ENCODE measurements at places on chromosomes 6 and 20.

DNA sequence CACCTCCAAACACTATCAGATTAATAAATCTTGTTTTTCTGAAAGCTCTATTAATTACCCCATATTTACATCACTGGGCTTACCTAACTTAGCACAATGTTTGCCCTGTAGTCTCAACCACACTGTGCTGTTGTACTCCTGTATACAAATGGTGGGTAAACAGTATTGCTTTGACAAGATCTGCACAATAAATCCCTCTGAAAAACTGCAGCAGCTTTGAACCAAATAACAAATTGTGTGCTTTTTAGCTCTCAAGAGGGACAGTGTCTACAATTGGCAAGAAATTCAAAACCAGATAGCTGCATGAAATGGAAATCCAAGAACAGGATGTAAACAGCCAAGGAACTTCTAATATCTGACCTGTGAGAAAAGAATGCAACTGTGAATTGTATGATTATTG lies 10.4 kb downstream of the KIF6 start:
- no peak for DNase-seq

- no peak for DNase-seq
Measured at GRCh38 chr6:19536838-19537237, 300.3 kb upstream of the ID4 start.

DNA sequence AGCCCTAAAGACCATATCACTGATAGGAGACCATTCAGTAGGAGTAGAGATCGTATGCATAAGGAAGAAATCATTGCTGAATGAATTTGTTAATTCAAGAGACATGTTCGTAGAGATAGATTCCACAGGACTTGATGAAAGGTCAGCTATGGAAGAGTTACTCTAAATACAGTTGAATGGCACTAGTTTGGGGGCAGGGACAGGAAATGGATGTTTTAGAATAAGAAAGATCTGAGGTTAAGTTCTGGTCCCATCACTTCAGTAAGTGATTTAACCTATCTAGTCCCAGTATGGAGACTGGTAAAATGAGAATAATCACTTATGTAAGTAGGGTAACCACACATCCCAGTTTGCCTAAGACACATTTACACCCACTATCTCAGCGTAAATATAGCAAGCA lies 2.9 kb upstream of the BFSP1 start:
- no peak for DNase-seq

GRCh38 chr6:26415791-26416190 lies 13.7 kb downstream of the BTN3A1 start:
- no peak for DNase-seq

DNA sequence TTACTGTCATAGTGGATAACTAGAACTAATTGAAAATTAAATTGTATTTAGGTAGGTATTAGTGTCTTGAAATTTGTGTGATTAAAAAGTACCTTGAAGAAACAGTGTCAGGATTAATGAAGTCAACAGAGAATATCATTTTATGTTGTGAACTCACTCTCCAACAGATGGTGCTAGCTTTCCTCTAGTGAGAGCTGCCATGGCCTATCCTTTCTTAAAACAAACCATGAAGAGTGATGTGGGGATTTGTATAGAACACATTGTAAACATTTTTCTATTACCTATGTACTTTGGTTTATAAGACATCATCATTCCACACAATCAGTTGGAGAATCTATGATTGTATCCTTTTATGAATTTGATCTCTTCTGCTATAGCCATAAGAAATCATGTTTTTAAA lies 4.8 kb upstream of the SRSF12 start:
- DNase-seq = no peak

GRCh38 chr20:24628985-24629384 lies 159.6 kb downstream of the SYNDIG1 start:
- no peak for DNase-seq

GRCh38 chr6:34189806-34190503 lies 44.1 kb upstream of the GRM4 start:
- DNase-seq = no peak

GRCh38 chr6:154909821-154910220 lies 85.3 kb upstream of the TIAM2 start:
- DNase-seq = no peak

DNA sequence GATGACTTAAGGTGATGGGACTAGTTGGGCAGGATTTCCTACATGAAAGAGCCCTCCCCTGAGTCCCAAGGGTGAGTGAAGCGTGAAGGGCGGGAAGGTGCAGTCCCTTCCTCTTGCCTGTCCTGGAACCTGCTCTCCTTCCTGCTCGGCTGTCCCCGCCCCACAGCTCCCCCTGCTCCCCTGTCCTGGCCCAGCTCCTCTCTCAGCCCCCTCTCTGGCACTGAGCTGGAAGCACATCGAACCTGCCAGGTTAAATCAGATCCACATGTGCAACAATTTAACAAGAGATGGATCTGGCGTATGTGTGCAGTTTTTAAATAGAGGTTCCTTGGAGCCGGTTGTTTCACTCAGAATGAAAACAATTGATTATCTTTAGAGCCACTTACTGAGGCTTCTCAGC lies 95.0 kb downstream of the LRFN2 start:
- no peak for DNase-seq

GRCh38 chr20:47127546-47127945 lies 229.0 kb downstream of the ZMYND8 start:
- no peak for DNase-seq

DNA sequence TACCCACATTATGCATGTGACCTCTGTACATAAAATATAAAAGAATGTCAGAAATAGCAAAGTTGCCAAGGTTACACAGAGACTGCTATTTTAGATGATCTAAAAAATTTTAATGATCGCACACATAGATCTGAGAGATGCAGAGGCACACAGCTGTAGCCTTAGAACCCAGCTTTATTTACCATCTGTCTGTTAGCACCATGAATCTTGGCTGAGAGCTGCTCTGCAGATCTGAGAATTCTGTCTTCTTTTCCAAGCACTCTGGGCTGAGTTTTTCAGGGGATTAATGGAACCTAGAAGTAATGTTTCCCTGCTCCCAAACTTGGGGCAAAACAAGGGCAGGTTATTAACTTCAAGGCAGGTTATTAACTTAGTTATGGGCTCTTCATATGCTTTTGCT lies 248.7 kb upstream of the JAG1 start:
- DNase-seq = no peak

- no peak for DNase-seq
Measured at GRCh38 chr20:1817577-1818211, 77.5 kb upstream of the SIRPA start.

DNA sequence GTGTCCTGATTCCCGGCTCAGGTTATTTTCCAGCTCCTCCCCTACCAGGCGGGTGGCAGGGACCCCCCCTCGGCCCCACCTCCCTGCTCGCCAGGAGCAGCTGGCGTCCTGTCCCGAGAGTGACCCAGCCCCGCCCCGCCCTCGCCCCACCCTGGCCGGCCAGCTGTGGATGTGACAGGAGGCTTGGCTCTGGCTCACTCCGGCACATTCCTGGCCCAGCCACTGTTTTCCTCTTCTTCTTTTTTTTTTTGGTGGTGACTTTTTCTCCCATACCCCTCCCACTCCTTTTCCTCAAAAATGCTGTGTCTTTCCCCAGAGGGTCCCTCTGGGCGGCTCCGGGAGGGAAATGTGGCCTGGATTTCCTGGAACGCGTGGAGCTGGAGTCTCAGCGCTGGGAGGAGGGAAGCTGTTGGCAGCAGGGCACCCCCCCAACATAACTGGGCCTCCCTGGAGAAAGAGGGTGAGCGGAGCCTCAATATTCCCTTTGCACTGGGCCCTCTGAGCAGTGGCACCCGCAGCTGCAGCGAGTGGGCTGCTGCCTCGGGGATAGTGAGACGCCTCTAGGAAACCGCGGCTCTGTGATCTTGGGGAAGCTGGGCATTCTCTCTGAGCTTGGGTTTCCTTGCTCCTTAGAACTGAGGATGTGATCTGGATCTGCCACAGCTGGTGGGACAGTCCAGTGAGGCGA lies 28.3 kb upstream of the CSNK2A1 start:
- DNase-seq = no peak

GRCh38 chr6:64990652-64991304 lies 716.2 kb downstream of the EYS start:
- no peak for DNase-seq

DNA sequence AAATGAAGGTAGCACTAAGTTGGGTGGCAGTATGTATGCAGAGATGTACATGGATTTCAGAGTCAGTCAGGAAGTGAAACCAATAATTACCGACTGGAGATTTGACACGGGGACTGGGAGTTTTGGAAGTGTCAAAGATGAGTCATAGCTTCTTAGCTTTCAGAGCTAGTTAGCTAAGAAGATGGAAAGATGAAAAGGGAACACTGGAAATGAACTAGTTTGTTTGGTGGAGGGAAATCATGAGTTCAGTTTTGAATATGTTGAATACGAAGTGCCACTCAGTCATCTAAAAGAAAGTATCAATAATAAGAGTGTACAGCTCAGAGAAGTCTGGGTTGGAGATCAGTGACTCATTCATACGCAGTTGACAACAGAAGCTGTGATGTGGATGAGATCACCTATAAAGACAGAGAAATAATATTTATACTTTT lies 7.5 kb downstream of the ESF1 start:
- no peak for DNase-seq

DNA sequence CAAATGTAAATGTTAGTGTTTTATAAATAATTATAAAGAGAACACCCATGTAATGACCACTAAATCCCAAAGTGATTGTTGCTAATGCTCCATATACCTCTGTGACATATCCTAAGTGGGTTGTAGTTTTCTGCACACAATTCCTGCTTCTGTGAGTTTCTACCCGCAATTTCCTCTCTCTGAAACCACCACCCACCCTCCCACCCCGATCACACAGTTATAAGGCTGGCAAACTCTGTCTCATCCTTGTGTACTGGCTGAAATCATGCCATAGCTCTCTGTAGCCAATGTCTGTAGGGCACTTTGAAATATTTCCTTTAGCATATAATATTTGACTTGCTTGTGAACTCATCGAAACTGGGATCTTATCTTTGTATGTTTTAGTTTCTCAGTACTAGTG lies 236.6 kb downstream of the PLCB1 start:
- DNase-seq = no peak

- DNase-seq = no peak
Measured at GRCh38 chr20:17684077-17684888, 2.2 kb upstream of the RRBP1 start.

DNA sequence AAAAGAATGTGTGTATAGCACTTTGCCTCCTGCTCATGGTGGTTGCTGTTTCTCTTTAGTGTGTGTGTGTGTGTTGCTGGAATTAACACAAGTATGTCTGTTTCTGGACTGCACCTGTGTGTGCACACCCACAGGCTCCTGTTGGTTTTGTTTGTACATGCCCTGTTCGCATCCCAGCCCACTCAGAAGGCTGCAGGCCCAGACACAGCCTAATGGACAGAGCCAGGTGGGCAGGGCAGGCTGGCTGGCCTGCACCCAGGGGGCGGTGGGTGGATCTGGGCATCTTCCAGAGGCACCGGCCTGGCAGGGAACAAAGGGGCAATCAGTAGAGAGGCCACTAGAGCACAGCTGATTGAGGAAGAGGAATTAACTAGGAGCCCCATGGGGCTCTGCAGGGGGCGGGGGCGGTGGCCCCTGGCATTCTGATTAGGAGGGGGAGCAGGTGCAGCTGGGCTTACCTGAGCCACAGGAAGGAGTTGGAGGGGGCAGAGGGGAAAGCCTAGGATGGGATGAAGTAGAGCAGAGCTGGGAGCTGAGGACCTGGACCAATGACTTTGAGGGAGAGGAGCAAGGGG lies 21.9 kb downstream of the CD40 start:
- no peak for DNase-seq

- no peak for DNase-seq
Measured at GRCh38 chr20:51442602-51443001, 99.9 kb downstream of the NFATC2 start.

- no peak for DNase-seq
Measured at GRCh38 chr20:57724610-57725405, 15.0 kb upstream of the PMEPA1 start.

DNA sequence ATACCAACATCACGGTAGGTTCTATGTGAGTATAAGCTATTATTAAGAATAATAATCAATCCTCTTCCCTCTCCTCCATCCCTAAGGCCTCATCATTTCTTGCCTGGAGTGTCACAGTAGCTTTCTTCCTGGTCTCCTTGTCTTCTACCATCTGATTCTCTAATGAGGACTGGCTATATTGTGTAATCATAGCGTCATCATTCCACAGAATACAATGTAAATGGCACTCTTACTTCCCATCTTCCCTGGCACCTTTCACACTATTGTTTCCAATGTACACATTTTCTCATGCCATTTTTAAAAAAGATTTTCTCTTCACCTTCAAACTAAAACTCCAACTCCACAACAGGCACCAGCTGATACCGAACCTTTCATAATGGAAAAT lies 2.2 kb upstream of the BTN3A2 start:
- no peak for DNase-seq

- no peak for DNase-seq
Measured at GRCh38 chr6:160421854-160422253, 73.7 kb downstream of the SLC22A3 start.

GRCh38 chr20:34402461-34402860 lies 39.4 kb downstream of the ITCH start:
- no peak for DNase-seq

DNA sequence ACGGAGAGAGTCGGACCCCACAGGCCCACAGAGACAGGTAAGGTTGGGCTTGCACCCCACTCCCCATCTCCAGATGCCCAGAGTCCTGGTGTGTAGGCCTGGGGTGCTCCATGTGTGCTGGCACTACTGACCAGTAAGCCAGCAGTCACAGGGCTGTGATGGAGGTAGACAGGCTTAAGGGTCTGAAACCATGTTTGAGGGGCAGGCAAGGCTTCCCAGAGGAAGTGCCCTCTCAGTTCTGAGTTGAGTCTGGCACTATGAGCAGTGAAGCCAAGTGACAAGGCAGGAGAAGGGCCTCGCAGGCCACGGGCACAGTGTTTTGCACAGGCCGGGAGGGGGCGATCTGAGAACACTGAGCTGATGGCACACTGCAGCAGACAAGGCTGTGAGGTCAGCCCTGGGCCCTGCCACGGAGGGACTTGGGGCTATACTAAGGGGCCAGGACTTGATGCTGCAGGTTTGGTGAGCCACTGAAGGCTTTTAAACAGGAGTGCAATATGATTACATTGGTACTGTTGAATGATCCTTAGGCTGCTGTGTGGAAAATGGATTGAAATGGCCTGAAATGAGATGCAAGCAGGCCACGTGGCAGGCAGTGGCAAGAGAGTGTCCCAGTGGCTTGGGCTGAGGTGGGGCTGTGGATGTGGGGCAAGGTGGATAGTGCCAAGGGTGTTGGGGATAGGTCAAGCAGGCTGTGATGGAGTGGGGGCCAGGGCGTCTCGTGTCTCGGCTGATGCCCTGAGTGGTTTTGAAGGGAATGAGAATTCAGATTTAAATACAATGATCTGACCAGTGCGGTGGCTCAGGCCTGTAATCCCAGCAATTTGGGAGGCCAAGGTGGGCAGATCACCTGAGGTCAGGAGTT lies 20.3 kb downstream of the TTBK1 start:
- no peak for DNase-seq

DNA sequence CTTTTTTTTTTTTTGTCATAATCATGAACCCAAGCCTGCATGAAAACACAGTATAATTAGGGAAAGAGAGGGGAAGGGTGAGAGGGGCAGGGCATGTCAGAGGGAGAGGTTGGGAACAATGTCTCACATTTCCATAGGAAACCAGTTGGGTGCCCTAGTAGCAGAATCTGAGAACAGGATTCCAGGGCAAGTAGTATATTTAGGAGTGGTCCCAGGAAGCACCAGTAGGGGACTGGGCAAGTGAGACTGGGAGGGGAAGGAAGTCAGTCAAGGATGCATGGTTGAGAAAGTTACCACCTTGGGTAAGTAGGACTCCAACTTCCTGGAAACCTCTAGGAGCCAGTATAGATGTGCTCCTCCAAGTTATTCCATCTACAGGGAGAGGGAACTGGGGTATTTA lies 88.6 kb upstream of the MAFB start:
- no peak for DNase-seq

- DNase-seq = no peak
Measured at GRCh38 chr6:91267246-91267645, 680.4 kb upstream of the MAP3K7 start.
